ENCODE measurements at places on chromosomes 12 and 14.

DNA sequence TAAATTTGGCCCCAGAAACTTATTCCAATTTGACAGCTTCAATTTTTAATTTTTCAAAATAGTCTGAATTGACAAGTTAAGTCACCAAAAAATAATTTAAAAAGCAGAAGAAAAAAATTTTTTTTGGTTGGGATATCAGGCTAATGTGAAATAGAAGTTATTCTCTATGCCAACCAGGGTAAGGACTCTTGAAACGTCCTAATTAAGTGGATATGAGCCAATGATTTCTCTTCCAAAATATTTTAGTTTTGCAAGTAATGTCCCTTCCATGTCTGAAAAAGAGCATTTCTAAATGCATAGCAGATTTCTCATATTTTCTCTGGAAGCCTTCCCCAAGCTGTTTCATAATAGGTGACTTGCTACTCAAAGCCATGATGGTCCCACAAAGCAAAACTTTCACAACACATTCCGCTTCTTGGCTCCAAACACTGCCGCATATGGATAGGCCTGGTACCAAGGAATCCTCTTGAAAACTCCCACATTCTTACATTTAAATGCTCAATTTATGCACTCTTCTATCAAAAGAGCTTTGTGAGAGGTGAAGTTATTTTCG, 65.1 kb downstream of the SIX6 start:
- no peak for DNase-seq

DNA sequence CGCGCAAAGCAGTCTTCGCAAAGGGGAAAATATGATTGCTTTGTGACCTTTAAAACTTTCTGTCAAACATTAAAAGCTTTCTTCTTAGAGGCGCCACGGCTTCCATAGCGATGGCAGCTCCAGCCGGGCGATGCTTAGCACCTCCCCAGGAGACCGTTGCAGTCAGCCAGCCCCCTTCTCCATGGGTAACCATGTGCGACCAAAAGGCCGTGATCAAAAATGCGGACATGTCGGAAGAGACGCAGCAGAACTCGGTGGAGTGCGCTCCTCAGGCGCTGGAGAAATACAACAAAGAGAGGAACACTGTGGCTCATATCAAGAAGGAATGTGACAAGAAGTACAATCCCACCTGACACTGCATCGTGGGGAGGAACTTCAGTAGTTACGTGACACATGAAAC, 12.7 kb upstream of the STON2 start:
- no peak for DNase-seq

DNA sequence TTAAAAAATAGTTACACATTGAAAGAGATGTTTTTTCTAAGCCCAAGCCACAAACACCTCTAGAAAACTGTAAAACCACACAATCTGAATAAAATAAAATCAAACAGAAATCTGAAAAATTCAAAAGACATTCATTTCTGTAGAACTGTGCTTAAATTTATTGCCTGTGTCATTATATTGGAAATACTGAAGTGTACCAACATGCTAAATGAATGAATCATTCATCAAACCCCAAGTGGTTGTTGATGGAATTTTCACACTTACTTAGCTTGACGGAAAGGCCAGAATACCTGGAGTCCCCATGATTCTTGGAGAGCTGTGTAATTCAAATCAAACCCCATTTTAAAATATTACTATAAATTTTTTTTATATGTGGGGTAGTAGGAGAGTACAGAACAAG, 2.7 kb downstream of the KITLG start:
- DNase-seq, result no peak

GRCh38 chr12:123607756-123608155, 5.9 kb downstream of the DDX55 start:
- DNase-seq, result no peak

DNA sequence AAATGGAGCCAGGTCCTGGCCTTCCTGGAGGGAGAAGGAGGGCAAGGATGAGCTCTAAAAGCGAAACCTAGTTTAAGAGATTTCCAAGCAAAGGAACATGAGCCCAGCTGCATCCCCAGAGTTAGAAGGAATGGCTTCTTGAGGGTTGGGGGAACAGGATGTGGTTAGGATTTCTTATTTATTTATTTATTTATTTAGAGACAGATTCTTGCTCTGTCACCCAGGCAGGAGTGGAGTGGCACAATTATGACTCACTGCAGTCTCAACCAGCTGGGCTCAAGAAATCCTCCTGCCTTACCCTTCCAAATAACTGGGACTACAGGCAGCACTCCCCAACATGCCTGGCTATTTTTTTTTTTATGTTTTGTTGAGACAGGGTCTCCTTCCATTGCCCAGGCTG, 25.3 kb upstream of the TMEM106C start:
- DNase-seq, result no peak

Measured in stimulated activated CD8-positive, alpha-beta memory T cell treated with anti-CD3 and anti-CD28 coated beads, Interleukin-4, amount 100 ng/mL, for 4 hours (primary cell).